ENCODE measurements at places on chromosomes 4 and X.

DNA sequence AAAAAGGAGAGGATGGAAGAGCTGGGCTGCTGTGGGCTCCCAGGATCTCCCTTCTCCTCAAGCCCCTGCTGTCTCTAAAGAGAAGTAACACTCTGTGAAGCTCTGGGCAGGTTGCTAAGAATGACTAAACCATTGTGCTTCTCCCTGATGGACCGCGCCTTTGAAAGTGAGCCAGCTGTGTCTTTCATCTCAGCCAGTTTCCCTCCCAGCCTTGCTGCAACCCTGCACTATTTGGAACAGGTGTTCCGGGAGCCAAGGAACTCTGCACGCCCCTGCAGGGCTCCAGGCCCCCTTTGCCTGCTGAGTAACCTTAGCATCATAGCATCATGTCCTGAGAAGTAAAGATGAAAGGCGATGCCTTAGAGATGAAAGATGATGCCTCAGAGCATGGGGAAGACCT is 39.7 kb downstream of the SMIM20 start:
- DNase-seq = no peak

DNA sequence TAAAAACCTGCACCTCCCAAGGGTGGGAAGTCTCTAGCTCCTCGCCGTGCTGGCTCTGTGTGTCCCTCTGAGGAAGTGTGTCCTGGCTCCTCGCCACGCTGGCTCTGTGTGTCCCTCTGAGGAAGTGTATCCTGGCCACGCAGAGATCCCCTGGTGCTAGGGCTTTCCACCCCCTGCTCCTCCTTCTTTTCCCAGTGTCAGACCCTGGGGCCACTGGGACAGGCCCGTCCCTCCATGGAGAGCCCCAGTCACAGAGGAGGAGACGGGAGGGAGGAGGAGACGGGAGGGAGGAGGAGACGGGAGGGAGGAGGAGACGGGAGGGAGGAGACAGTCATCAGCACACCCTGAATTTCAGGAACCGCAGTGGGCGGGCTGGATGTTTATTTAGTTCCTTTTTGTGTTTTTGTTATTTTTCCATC is 53.8 kb upstream of the HGFAC start:
- no peak for DNase-seq

DNA sequence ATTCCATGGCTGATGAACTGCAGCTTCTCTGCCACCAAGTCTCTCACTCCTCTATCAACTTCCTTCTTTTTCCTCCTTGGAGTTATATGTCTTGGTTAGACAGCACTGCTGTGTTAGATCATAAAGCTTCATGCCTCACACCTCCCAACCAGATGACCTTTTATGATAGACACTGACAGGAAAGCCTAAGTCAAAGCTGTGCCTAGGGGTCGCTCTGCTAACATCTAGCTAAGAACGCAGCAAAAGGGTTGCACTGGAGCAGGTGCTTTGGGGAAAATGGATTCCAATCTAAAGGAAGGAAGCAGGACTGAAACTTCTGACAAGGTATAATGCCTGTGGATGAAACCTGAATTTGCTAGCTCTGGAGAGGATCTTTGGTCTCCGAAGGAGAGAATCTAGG is 509.7 kb downstream of the SMARCA1 start:
- DNase-seq = no peak

- no peak for DNase-seq
Observed at GRCh38 chrX:118207831-118208453, 91.3 kb upstream of the KLHL13 start.

DNA sequence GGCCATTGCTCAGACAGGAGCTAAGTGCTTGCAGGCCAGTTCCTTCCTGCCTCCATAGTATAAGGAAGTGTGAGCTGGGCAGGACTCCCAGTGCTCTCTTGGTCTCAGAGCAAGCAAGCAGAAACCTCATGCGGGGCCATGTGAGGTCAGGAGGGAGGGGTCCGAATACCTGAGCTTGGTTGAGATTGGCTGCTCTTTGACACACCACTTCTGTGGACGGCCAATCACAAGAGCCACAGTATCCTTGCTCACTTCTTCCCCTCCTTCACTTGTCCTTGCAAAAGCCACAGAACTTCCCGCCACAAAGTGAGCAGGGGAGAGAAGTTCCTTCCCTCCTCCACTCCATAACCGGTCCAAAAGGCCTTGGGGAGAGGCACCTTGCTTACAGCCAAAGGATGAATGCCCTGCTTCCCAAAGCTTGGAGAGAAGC is 56.7 kb downstream of the PRPS1 start:
- no peak for DNase-seq

- no peak for DNase-seq
Observed at GRCh38 chr4:167943872-167944505, 148.3 kb upstream of the ANXA10 start.

- DNase-seq = no peak
Observed at GRCh38 chrX:85375333-85375738, 4.1 kb downstream of the POF1B start.

DNA sequence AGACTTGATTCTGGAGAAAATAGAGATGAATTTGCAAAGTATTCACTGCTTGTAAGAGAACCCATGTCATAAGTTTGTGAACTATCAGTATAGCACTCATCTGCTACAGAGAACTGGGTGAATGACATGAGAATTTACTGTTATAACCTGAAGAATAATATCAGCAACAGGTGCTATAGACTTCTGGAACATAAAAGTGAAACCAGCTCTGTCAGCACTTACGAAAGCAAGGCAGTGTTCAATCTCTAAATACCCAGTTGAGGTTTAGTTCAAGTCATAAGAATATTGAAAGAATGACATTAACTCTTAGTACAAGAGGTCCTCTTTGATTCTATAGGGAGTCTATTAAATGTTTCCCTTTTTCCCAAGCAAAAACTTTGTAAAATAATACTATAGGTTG is 232.9 kb upstream of the ANKRD50 start:
- no peak for DNase-seq

DNA sequence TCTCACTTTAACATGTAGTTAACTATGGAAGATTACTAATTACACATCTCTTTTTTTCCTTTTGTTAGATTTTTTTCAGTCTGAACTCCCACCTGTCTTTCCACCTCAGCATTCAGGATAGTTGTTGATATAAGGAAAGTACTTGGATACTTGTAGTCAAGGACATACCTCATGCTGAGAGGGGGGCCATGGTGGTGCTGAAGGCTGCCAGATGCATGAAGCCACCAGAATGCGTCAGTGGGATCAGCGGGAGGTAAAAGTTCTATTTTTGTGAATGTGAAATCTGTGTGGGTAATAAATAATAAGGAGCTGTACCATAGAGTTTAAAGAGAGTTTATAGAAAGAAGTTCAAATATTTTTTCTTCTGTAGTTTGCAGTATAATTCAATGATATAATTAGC is 13.1 kb upstream of the NDST4 start:
- no peak for DNase-seq

GRCh38 chr4:27057662-27058061 is 197.0 kb downstream of the STIM2 start:
- DNase-seq = no peak

DNA sequence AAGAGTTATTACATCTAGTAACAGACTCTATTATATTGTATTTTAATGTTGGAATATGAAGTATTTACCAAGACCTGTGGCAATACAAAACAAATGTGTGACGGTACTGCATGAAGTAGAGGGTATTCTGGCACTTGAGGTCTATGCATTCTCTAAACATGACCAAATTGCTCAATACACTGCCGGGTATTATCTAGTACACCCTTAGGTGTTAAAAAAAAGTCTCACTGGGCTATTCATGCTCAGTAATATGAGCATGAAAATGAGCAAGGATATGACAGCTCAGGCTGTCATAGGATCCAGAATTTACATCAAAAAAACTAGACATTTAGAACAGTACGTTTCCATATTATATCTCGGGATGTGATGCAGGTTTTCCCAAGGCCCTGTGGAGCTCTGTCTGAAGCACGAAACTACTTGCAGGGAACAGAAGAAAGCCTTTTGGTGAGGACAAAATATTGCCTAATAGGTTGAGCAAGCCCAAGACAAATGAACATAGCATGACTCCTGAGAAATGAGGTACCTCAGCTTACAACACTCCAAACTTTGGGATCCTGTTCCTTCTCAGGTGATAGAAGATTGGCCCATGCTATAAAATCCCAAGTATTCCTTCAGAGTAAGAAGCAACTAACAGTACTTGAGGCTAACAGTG is 74.1 kb upstream of the MAOA start:
- DNase-seq = no peak

- no peak for DNase-seq
Observed at GRCh38 chr4:181647396-181648147, 595.6 kb upstream of the TENM3 start.

Data from effector CD8-positive, alpha-beta T cell (primary cell).